ENCODE measurements at places on chromosomes 11 and 22.

DNA sequence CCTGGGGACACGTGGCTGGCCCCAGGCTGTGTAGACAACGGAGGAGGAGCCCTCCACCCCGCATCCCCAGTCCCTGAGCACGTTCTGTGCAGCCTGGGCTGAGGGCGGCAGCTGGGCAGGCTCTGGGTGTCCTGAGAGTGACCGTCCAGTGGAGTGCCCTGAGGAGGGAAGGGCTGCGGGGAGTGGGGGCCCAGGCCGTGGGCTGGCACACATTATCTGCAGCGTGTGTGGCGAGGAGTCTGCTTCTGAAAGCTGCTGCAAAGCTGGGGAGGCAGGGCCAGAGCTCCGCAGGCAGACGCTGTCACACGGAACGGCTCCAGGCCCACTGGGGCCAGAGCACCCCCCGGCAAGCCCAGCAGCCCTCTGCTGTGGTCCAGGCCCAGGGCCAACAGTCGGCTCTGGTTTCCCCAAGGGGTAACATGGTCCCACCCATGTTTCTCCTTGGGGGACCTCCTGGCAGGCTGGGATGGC is 835 bp upstream of the ANO9 start:
- no peak for DNase-seq

GRCh38 chr11:107567739-107568335 is 2.3 kb upstream of the ALKBH8 start:
- DNase-seq = no peak

- no peak for DNase-seq
Measured at GRCh38 chr11:26607725-26608506, 35.9 kb upstream of the MUC15 start.

DNA sequence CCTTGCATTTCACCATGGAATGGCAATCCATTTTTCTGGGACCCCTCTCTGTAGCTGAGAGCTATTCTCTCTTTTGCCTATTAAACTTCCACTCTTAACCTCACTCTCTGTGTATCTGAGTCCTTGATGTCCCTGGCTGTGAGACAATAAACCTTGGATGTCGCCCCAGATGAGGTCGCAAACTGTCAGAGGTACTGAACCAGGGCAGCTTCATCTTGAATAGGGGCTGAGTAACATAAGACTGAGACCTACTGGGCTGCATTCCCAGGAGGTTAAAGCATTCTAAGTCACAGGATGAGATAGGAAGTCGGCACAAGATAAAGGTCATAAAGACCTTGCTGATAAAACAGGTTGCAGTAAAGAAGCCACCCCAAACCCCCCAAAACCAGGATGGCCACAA is 68.0 kb downstream of the RSF1 start:
- DNase-seq = no peak
